ENCODE measurements at places on chromosomes 2 and 18.

- no peak for DNase-seq
Observed at GRCh38 chr2:109457366-109457765, 156.4 kb downstream of the SEPTIN10 start.

GRCh38 chr2:1607236-1607920 is 136.9 kb downstream of the PXDN start:
- no peak for DNase-seq

- peak; percentile 15 for DNase-seq
Observed at GRCh38 chr2:57450170-57450569, 596.4 kb upstream of the VRK2 start.

DNA sequence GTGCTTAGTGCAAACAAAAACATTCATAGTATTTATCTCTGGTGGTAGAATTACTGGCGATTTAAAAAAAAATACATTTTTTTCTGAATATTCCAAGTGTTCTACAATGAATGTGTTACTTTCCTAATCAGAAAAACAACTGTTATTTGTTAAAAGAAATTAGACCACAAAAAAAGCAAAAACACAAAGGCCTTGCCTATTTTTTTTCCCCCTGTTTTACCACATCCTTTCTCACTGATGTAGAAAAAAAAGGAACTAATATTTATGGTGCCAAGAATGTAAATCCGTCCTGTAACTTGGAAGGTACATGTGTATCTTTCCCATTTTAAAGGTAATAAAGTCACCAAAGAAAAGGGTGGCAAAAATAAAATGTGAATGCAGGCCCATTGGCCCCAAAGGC is 28.4 kb upstream of the MGAT4A start:
- no peak for DNase-seq

- no peak for DNase-seq
Observed at GRCh38 chr18:59907172-59907571, 7.4 kb downstream of the PMAIP1 start.

DNA sequence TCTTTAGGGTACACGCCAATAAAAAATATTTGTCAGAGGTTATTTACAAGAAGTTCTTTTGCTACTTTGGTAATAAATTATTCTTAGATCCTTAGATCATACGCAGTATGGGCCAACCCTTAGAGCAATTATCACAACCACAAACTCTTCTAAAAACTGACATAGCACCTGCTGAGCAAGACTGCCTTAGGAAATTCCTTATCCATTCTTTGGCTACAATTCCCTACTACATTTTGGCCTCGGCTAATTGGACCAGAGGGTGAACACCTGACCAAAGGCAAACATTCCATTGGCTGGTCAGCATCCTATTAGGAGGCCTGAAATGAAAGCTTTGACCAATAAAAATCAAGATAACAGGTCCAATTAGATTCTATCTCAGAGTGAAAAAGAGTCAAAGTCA is 147.6 kb upstream of the CCDC68 start:
- DNase-seq = no peak

GRCh38 chr2:85999061-85999831 is 106.4 kb downstream of the POLR1A start:
- peak; percentile 64 for DNase-seq

DNA sequence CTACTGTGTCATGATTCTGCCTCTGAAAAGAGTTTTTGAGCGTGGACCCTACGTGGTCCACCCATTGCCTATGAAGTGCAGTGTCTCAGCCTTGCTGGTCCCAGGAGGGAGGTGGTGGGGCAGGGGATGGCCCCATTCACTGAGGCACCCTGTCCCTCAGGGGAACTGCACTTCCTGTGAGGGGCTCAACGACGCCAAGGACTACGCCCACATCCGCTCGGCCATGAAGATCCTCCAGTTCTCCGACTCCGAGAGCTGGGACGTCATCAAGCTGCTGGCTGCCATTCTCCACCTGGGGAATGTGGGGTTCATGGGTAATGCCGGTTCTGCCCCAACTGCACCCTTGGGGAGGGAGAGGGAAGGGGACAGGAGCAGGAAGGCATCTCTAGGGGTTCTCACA is 42.5 kb downstream of the MYO7B start:
- DNase-seq = no peak

DNA sequence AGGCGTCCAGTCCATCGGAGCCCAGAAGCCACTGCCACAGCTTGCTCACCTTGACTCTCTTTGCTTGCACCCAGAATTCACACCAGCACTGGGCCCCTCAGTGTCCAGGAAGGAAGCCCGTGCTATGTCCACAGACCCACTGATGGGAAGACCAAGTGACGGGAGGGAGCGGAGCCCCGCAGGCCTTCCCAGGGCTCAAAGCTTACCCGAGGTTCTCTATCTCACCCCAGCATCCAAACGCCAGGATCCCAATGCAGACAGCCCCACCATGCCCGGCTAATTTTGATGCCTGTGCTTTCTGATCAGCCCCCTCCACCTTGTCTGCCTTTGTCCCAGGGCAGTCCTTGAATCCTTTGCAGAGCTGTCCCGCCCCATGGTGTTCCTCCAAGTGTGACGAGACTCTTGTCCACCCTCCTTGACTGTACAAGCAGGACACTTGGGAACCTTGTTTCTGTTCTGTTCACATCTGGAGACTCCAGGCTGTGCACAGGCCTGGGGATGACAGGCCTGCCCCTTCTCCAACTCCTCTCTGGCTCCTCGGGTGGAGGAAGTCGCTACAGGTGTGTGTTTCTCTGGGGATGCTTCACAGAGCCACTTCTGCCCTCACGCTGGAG is 12.0 kb downstream of the NPPC start:
- DNase-seq = no peak

Data from activated CD4-positive, alpha-beta T cell treated with anti-CD3 and anti-CD28 coated beads for 36 hours (primary cell).